GM04504 (cell line): ENCODE measurements at places on chromosomes 2 and 18.
A peak's percentile ranks its signal among the peaks of the same experiment; 100 is the strongest.

- DNase-seq, result no peak
Measured at GRCh38 chr18:58396144-58396543, 232.7 kb downstream of the ALPK2 start.

- no peak for DNase-seq
Measured at GRCh38 chr2:102435741-102436140, 12.8 kb downstream of the IL18RAP start.

DNA sequence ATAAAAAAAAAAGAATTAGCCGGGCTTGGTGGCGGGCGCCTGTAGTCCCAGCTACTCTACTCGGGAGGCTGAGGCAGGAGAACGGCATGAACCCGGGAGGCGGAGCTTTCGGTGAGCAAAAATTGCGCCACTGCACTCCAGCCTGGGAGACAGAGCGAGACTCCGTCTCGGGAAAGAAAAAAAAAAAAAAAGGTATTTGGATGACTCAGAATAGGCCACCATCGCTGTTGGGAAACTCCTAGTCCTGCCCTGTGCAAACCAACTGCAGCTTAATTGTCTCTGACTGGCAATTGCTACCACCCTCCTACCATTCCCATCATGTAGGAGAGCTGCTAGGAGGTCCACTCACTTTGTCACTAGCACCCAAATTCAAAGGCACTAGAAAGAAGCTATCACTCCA is 43.5 kb downstream of the ATP8B1 start:
- no peak for DNase-seq

- no peak for DNase-seq
Measured at GRCh38 chr2:68178954-68179627, 21.4 kb downstream of the PNO1 start.

DNA sequence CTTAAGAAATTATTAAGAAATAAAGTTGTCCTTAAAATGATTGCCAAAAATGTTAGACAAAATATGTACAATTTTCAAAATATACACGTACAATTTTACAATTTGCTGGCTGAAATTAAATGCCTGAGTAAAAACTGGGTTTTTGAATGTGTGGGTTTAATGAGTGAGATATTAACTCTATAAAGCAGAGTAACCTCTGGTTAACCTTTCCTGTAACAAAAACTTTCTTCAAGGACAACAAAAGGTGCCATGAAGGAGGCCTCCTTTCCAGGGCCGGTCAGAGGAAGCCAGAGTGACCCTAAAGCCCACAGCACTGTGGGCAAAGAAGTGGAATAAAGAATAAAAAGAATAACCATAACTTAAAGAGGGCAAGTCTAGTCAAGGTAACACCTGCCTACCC is 16.5 kb upstream of the MAL start:
- no peak for DNase-seq

DNA sequence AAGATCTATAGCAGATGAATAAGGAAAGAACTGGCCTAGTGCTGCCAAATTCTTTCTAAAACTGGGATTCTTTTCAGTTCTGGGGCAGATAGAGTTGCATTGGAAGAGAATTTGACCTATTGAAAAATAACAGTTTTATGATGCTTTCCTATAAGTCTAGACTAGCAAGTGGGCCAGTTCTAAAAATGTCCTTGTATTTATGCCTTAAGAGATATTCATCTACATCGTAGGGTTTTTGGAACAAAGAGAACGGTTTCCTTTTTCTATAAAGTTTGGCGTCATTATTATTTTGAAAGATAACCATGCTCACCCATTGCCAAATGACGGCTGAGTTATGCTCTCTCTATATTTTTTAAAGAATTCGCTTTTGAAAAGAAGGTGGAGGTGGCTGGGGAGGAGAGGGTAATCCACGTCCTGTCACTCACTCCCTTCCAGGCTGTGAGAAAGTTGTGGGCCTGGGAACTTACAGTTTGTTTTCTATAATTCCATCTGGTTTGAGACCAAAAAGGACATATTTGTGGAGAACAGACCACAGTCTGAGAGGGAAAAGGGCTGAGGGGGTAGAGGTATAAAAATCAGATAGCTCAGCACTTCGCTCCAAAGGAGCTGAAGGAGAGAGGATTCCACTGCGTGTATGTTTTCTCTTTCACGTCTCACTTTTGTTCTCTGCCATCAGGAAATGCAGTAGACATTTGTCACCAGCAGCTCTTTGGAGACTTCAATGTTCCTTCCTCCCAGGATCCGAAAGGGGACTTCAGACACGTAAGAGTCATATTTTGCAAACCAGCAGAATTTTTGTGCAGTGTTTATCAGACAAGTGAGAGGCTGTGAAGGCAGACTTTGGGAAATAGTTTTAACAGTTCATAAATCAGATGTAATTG is 281.9 kb upstream of the FN1 start:
- no peak for DNase-seq

DNA sequence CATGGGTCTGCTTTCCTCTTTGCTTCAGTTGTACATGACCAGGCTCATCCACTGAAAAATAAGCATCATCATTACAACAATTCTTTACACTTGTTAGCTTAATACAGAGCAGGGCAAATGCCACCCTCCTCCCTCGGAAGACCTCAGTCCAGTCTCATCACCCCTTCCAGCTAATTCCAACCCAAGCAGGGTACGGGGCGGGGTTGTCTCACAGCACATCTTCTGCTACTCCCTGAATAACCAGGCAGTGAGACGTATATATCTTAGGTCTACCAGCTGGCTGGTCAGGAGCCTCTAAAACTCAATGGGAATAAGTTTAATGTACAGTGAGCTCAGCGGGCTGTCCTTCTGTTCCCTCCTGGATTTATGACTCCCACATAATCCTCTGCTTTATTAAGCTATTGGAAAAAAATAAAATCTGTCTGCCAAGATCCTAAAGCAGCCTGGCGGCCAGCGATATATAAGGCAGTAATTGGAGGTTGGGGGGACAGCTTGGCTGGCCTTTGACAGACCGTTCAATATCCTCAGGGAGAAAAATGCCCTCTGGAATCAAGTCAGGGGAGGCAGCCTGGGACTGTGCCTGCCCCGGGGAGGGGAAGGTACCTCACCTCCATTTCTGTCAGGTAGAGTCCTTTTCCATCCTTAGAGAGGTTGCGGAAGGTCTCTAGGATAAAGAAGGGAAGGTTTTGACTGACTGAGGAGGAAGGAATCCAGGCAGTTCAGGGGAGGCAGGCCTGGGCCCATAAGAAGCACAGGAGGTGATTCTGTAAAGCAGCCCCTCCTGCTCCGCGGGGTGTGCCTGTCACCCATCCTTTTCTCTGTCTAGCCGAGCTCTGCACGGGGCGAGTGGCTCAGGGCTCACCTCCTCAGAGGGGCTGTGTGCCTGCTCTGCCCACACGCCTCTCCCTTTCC is 76.3 kb downstream of the CAPN13 start:
- DNase-seq, result no peak

- no peak for DNase-seq
Measured at GRCh38 chr2:12044857-12045256, 298.4 kb downstream of the LPIN1 start.

DNA sequence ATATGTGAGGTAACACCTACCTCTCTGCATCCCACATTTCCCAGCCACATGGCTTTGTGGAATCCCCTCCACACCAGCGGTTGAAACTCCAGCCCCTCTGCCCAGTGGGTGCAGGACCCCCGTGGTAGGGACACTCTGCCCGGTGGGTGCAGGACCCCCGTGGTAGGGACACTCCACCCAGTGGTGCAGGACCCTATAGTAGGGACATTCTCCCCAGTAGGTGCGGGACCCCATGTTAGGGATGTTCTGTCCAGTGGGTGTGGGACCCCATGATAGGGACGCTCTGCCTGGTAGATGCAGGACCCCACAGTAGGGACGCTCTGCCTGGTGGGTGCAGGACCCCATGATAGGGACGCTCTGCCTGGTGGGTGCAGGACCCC is 11.5 kb downstream of the COPS9 start:
- DNase-seq, result no peak

GRCh38 chr2:8452979-8453903 is 228.6 kb upstream of the ID2 start:
- no peak for DNase-seq

DNA sequence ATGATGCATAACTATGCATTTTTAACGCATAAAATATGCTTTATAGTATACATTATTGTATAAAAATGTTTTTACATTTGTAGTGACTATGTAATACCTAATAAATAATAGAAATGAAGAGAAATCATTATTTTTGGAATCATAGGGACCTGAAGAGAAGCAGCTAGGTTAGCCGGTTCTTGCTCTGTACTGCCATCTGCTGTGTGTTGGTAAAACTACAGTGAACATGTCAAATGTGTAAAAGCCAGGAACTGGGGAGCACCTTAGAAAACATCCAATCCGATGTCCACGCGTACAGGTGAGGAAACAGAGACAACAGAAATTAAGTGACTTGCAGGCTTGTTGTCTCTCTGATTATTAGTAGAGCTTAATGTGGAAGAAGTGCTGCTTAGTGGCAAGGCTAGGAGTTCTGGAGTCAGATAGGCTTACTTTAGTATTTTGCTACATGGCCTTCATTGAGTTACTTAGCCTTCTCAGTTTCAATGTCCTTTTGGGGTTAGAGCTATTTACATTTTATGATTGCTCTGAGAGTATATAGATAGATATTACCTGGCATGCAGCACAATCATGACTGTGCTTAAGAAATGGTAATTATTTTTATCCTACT is 386.5 kb downstream of the DLGAP1 start:
- DNase-seq, result peak; percentile 10

- peak; percentile 88 for DNase-seq
Measured at GRCh38 chr18:12946549-12947284, 1.1 kb upstream of the SEH1L start.

DNA sequence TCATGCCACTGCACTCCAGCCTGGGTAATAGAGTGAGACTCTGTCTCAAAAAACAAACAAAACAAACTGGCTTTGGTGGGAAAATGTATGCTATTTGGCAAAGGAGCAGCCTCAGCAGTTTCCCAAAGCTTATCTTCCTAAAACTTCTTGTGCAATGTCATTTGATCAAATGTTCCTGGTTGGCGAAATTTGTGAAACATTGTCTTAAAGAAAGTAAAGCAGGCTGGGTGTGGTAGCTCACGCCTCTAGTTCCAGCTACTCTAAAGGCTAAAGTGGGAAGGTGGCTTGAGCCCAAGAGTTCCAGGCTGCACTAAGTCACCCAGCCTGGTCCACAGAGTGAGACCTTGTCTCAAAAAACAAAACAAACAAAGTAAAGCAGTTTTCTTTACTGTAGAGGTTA is 17.3 kb upstream of the TAF4B start:
- no peak for DNase-seq

- DNase-seq, result no peak
Measured at GRCh38 chr2:33034784-33035183, 88.0 kb downstream of the LTBP1 start.

DNA sequence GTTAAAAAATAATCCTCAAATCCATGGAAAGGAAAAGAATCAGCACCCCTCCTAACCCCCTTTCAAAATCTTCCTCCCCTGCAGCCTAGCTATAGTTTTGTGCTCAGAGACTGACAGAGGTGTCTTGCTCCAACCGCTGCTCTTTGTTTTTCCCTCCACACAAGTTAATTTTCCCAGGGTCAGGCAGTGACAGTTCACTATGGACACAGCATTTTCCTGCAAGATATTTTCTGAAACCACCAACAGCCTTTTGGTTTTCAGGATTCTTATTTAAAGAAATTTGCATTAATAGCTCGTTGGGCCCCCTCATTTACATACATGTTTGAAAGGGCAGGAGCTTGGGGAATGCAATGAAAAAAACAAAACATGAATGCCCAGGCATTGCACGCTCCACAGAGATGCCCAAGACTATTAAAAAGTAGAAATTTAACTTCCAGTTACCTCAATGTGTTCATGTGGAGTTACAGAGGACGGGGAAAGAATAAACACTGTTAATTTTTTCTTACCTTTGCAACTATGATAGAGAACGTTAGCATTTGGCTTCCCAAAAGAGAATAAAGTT is 71.4 kb upstream of the CXCR4 start:
- no peak for DNase-seq

GRCh38 chr2:31032475-31032874 is 105.8 kb downstream of the GALNT14 start:
- no peak for DNase-seq
